ENCODE measurements at places on chromosomes 12 and 14.

DNA sequence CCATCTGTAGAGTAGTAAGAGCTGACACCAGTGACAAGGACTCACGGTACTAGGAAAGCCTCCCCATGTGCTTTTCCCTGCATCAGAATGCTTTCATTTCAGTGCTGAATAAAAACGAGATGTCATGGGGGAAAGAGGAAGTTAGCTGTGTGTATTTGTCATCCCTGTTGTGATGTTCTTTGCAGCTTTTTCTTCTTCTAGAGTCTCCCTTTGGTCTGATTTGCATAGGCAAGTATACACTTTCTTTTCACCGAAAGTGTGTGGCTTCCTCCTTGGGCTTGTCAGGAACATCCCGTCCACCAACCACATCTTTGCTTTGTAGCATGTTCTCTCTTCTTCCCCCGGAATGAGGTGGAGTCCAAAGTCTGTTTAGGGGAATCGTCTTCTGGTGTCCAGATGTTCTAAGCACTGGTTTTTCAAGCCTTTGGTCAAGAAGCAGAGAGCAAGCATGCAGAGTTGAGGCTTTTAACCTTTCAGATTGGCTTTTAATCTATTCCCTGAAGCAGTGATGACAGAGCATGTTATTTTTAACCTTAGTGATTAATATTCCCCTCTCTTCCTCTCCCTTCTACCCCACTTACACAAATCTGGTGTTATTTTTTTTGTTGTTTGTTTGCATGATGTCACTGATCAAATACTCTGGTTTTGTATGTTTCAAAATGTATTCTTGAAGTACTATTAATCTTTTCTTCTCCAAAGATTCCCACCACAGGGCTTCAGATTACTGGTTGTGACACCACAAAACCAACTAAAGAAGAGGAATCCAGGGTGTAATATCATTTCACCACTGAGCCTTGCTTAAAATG lies 163.4 kb downstream of the SAMD4A start:
- no peak for DNase-seq

DNA sequence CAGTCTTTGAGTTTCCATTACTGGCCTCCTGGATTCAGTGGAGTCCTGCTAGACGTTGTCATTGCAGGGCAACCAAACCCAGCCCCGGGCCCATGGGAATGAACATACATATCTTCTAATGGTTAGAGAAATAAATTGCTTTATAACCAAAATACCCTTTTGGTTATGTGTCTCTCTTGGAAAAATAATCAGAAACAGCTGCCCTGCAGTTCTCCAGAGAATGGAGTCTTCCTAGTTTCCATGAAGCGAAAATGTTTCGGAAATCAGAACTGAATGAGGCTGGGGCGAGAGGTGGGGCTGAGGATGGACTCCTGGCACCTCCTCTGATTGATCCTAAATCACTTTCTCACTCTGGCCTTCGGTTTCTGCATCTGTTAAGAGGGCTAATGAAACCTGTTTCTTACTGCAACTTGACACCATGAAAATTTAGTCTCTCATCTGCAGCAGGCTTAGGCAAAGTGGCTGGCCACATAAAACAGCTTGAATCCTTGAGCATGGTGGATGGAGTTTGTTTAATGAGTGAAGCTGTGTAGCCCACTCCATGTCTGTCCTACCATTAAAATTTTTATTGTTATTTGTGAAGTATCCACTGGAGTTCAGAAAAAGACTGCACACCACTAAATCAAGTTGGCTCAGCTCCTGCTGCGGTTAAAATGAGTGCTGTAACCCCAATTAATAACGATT lies 198.9 kb downstream of the CACNA1C start:
- DNase-seq = no peak

DNA sequence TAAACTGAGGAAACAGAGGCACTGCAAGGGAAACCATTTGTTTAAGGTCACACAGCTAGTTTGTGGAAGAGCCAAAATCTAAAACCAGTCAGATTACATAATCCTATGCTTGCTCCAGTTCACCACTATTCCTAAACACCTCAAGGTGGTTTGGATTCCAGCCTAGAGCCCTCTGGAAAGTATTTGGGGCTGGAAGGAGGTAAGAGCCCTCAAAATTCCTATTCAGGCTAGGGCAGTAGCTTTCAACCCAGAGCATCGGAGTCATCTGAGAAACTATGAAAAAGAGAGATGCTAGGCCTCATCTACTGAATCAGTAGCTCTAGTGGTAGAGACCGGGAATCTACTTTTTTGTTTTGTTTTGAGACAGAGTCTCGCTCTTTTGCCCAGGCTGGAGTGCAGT lies 16.0 kb upstream of the SPPL3 start:
- DNase-seq = no peak

- DNase-seq = no peak
These were observed 200.1 kb upstream of the TMTC1 start for GRCh38 chr12:29983851-29984250.

DNA sequence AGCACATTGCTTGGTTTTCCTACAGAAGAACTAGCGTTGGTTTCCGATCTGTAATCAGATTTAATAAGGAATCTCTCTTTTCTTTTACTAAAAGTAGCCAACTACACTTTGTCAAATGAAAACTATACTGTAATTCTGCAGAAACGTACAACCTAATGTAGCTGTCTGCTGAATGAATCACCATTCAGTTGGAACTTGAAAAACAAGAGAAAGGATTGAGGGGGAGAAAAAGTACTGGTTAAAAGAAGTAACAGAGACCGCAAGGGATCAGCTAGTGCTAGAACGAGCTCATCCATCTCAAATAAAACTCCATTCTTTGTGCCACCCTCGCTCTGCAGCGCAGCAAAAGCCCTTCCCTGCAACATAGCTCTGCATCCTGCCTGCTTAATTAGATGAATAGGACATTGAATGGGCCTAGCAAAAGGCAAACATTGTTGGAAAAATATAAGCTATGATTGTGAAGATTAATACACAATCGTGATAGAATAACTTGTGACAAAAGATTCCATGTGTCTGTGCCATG lies 2.6 kb downstream of the GARIN2 start:
- no peak for DNase-seq

- no peak for DNase-seq
These were observed 660 bp upstream of the MCRS1 start for GRCh38 chr12:49568442-49569162.

- no peak for DNase-seq
These were observed 112.4 kb downstream of the PPP1R12A start for GRCh38 chr12:79822475-79822874.

DNA sequence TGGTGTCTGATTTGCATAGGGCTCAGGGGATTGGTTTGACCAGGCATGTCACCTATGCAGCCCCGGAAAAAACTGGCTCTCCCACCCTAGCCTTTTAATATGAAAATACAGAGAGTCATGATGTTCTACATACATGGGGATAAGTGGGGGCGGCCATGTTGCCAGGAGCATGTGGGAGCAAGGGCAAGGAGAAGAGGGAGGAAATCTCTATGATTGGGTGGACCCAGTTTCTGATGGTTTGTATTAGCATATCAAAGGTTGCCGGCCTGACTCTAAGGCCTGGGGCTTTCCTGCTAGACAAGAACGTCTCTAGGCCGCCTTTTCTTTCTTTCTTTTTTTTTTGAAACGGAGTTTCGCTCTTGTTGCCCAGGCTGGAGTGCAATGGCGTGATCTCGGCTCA lies 123.4 kb upstream of the CPSF6 start:
- no peak for DNase-seq

- DNase-seq = no peak
These were observed 830 bp downstream of the PPP4R3A start for GRCh38 chr14:91509083-91509877.

DNA sequence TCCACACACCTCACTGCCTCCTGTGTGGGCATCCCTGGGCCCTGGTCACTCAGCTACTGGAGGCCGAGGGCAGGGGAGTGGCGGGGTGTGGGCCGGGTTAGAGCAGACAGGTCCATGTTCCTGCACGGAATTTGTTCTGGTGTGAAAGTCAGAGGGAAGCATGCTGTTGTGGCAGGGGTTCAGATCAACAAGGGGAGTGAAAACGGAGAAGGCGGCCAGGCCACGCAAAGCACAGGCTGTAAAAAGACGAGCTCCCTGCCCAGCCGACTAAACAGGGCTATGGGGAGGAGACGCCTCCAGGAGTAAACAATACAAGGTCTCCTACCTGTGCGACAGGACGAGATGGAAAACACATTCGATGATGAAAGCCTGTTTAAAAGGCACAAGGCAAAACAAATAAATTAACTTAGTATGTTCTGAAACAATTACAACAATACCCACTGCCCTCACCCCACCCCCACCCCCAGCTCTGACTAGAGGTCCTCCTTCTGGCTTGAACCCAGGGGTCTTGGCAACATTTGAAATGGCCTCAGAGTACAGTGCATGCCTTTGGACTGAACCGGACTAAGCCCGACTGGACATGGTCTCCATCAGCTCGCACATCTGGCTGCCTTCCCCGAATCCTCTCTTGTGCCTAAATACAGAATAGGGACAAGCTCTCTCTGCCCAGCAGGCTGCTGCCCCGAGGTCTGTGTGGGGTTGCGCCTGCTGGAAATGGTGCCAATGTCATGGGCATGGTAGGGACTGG lies 274.9 kb upstream of the DIO3 start:
- no peak for DNase-seq

DNA sequence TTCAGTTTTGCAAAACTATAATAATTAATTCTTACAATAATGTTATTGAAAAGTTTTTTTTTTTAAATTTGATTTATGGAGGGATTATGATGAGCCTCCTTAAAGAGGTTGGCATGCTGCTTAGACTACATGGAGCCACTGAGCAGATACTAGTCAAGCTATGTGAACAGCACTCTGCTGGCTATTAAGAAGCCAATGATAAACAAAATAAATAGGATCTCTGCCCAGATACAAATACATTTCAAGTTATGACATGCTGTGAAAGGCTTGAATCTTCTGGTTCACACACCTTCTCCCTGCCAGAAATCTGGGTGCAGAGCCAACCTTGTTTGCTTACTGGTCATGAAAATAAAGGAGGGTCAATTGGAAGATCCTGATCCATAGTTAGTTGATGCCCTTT lies 107.4 kb upstream of the NAV3 start:
- DNase-seq = no peak

GRCh38 chr14:30267141-30267540 lies 291.8 kb upstream of the G2E3 start:
- DNase-seq = no peak

- DNase-seq = no peak
These were observed 248.5 kb downstream of the PCNX1 start for GRCh38 chr14:71155743-71156142.

- DNase-seq = no peak
These were observed 110.2 kb downstream of the DPF3 start for GRCh38 chr14:72783741-72784140.

DNA sequence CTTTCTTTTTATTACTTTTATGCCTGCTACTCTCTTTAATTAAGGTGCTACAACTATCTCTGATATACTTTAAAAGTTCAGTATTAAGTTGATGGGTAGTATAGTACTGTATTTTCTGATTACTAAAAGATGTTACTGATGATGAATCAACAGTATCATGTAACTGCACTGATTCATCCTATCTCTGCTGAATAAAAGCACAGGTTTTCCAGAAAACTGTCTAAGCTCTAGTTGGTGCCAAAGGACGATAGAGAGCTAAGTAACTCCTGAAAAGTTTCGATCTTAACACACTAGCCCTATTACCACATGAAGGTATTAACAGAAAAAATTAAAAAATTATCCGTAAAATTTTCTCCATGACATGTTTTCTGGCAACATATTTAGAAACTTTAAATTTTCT lies 2.1 kb downstream of the SCAF11 start:
- DNase-seq = no peak

DNA sequence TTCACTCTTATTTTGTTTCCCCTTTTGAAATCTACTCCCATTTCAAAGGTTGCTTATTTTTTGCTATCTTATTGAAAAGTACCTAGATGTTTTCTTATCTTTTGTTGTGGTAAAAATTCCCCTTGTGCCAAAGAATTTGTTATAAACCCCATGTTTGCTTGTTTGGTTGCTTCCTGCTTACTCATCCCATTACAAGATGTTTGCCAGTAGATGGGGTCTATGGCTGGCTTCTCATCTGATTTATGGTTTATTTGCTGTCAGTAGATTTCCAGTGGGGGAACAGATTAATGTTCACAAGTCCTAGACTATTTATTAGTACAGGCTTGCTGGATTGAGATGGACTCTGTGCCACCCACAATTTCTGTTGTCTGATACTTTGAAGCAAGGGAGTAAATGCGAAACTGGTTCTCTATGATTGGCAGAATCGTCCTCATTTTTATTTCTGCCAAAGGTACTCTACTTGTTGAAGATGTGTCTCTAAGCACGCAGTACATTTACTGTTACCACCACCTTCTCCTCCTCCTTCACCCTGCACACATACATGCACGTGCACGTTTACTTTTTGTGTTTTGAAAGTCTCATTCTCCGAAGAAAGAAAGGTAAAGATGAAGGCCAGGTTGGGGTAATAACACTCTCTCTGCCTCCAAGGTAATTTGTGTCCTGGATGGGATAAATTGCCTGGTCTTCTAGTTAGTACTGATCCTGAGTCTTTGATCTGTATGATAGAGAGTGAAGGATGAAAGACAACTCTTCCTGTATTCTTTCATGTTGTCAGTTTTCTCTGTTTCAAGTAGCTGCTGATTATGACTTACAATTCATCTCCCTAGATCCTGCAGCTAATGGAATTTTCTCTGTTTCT lies 117.2 kb upstream of the ATP2B1 start:
- no peak for DNase-seq

- no peak for DNase-seq
These were observed 22.4 kb upstream of the PDE1B start for GRCh38 chr12:54526812-54527630.

- DNase-seq = no peak
These were observed 579 bp upstream of the RNASE1 start for GRCh38 chr14:20803223-20803622.

DNA sequence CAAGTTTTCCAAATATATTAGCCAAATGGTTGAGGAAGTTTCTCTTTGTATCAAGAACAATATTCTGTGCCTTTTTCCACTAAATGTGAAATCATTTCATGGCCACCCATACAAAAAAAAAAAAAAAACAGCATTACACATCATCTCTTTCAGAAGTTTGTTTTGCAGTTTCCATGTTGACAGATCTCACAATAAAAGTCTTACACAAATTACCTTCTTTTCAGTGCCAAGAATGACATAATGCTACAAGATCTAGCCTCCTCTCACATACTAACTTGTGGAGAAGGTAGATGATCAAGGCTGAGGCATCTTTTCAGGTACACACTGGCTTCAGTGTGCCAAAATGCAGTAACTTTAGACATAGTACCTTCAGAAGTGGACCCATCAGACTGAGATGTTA lies 35.3 kb downstream of the PRKD1 start:
- no peak for DNase-seq

GRCh38 chr12:6199531-6200255 lies 507 bp upstream of the CD9 start:
- no peak for DNase-seq

DNA sequence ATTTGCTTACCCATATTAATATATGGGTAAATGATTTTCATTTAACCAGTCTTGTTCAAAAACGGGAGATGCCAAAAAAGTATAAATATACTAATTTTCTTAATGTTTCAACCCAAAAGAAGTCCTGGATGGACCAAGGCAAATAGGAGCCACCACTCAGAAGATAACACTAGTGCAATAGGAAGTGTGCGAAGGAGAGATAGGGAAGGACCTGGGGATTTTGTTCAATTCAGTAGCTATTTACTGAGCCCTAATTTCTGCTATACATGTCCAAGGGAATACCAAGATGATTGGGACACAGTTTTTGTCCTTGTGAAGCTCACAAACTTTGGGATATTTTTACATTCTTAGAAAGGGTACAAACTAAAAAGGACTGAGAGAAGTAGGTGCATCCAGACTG lies 1.5 kb downstream of the CMAS start:
- DNase-seq = no peak
